G401 (cell line): ENCODE measurements at places on chromosomes 2 and 18. TPM values are rescaled to one million over a fixed set of nuclear protein-coding genes. Genes with fewer than 3 reads are reported as not detected.

CASP10 gene
- 2.8 and 3.2 TPM in 2 replicates for total RNA-seq

TAF1B gene
- 56.1 and 70.7 TPM in 2 replicates for total RNA-seq

NYAP2 gene
- not detected in 2 replicates for total RNA-seq

NAT8 gene
- total RNA-seq, result not detected in 2 replicates

DNA sequence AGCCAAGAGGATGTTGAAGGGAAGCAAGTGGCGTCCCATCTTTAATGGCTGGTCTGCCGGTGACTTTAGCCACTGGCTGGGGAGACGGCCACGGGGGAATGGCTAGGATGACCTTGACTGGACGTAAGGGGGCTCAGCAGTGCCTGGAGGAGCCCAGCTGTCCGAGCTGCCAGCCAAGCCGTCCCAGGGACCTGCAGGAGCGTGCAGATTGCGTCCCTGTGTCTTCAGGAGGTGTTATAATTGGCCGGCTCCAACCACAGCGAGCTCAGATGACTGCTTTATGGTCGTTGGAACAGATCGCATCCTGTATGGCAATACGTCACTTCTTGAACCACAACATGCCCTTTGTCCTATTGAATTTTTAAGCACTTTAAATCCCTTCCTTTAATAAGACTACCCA lies 204.6 kb downstream of the EIPR1 start:
- DNase-seq, result no peak

DNA sequence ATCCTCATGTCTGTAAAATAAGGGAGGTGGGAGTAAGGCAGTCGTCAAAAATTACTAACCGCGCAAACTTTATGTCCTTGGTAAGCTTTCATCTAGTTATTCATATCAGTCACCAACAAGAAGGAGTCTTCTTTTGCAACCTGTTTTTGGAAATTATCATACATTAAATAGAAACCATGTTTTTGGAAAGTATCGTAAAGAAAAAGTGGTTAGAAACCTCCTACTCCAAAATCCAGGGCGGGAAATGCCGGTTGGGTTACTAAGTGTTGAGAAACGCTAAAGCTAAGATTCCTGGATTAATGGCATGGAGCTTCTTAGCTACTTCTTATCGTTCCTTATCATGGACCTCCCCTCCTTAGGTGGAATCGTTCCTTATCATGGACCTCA lies 778 bp downstream of the BBS5 start:
- DNase-seq, result no peak

- DNase-seq, result no peak
These were observed 8.1 kb upstream of the DUSP2 start for GRCh38 chr2:96153291-96153713.
